ENCODE measurements at places on chromosomes 13 and 19. TPM values are rescaled to one million over a fixed set of nuclear protein-coding genes. Genes with fewer than 3 reads are reported as not detected.

GRCh38 chr13:35157143-35157755, 215.2 kb downstream of the NBEA start:
- no peaks in the 10 kb centered on the region for H3K36me3 ChIP-seq

DNA sequence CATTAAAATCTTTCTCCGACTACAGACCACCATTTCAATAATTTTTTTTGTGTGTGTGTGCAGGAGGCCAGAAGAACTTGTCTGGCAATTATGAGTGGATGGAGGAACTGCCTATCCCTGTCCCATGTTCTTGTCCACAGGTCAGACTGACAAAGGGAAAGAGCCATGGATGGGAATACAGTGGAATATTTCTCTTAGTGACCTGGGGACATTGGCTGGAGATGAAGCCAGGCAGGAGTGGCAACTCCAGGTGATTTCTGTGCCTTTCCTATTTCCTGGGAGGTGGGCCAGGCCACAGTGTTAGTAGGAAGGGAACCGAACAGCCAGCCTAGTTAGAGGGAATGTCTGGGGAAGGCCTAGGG, 3.7 kb downstream of the PSG9 start:
- H3K27ac ChIP-seq: no peak overlapping the region
- DNase-seq: no peak
- no peak overlapping the region for H3K4me3 ChIP-seq
- peaks cover 27% of the 10 kb centered on the region for H3K27me3 ChIP-seq

DNA sequence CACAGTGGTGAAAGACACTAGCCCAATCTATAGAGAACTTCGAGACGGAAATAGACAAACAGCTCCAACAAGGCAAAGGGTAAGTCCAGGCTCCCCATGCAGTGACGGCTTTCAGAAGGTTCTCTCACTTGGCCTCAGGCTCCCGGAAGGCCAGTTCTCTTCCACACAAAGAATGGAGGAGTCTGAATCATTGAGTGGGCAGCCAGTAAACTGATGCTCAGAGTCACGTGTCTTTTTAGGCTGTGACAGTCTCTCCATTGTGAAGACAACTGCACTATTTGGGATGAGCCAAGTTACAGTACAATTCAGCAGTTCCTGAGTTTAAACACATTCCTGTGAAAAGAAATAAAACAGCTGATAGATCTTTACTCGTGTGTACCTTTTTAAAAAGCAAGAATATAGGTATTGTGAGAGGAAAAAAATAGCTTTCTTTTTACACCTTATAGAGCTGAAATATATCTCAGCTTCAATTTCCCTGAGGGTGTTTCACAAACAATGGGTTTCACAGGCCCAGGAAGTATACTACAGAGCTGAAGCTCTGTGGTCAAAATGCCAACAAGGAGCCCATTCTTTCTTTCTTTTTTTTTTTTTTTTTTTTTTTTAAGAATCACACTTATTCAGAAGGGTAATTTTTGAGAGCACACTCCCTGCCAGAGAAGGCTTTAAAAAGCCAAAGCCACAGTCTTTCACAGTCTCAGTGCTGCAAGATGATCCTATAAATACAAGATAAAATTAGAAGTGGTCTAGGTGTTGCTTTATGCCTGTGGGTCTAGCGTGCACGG, 135.1 kb downstream of the FREM2 start:
- no peaks in the 10 kb centered on the region for H3K27me3 ChIP-seq
- DNase-seq: no peak
- H3K36me3 ChIP-seq: no peaks in the 10 kb centered on the region
- no peak overlapping the region for H3K27ac ChIP-seq
- H3K4me3 ChIP-seq: no peak overlapping the region

FXYD7 gene
- total RNA-seq: 17.1 TPM

ZGLP1 gene
- 1.1 TPM for total RNA-seq

Data from T-helper 17 cell (primary cell).